ENCODE measurements at places on chromosomes 2 and 18.

GRCh38 chr2:38788306-38788705 is 10.3 kb downstream of the GEMIN6 start:
- DNase-seq: no peak

DNA sequence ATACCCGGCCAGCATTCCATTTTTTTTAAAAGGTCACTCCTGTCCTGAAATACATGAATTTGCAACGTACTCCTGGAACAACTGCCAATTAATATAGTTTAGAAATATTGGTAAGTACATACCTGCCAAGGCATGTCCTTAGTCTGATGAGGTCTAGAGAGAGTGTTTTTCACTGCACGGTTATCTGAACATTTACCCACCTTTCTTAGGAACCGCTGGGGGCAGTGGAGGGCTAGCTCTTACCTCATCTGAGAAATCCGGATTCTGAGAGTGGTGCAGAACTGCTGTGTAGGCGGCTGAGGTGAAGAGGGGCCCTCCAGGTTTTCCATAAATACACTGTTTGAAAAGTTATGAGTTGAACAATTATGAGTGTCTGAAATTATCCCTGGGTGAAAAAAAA is 133.1 kb upstream of the CCDC195 start:
- no peak for DNase-seq

- DNase-seq: no peak
Observed at GRCh38 chr2:214484239-214484638, 73.4 kb downstream of the VWC2L start.

- DNase-seq: no peak
Observed at GRCh38 chr2:219461047-219461514, 26.4 kb downstream of the SPEG start.

- no peak for DNase-seq
Observed at GRCh38 chr2:201827621-201828020, 21.3 kb downstream of the CDK15 start.

Measured in stimulated activated CD4-positive, alpha-beta T cell treated with anti-CD3 and anti-CD28 coated beads, TNF-alpha, amount 100 ng/mL, for 4 hours (primary cell).